Stimulated activated CD4-positive, alpha-beta T cell treated with anti-CD3 and anti-CD28 coated beads, Interleukin-12 subunit alpha, Interleukin-12 subunit beta, amount 100 ng/mL, for 48 hours (primary cell): ENCODE measurements at places on chromosomes 5 and 9.

- DNase-seq, result peak; percentile 37
Observed at GRCh38 chr9:135085830-135086546, 1.5 kb upstream of the OLFM1 start.

DNA sequence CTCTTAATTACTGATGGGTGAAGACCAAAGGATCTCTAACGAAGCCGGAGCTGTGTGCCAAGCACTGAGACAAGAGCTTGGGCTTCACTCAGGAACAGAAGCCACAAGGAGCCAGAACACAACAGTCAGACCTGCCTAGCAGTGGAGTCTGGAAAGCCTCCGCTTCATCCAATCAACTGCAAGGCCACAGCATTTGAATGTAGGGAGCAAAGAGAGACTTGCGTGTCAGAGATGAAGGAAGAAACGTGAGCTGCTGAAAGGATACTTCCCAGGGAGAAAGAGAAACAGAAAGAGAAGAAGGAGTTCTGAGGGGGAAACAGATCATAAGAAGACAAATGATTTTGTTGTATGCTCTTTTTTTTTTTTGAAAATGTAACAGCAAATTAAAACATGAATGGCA, 43.5 kb downstream of the DDX31 start:
- DNase-seq, result no peak

DNA sequence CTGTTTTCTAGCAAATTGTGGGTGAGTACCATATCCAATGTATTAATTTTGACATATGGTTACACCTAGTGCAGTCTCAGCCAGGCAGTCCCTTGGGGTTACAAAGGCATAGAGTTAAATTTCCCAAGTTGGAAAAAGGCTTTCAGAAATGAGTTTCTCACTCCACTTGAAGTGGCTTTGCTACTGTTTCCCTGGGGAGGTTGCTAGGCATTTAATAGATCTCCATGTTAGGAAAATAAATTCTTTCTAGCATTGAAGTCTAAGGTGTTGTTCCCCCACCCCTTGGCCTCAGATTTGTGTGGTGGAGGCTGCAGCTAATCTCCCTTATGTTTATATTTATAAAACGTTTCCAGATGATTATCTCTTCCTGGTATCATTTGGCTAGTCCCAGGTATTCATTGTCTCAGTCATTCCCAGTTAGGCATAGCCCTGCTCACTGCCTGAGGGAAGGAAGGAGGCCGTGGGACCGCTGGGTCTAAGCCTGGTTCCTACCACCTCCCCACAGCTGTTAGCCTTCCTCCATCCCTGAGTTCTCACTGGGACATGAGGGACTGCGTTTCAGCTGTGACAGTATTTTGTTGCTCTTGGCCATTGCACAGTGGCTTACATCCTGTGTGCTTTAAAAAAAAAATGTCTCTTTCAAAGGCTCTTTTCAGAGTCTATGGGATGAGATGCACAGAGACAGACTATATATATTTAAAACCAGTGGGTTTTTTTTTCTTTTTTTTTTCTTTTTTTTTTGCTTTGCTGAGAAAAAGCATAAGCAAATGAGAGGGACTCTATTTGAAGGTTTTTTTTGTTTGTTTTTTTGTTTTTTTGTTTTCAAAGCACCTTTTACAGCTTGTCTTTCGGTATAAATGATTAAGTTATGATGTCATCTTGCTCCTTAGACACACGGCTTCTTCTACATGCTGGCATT, 121.5 kb downstream of the MAST4 start:
- DNase-seq, result no peak

DNA sequence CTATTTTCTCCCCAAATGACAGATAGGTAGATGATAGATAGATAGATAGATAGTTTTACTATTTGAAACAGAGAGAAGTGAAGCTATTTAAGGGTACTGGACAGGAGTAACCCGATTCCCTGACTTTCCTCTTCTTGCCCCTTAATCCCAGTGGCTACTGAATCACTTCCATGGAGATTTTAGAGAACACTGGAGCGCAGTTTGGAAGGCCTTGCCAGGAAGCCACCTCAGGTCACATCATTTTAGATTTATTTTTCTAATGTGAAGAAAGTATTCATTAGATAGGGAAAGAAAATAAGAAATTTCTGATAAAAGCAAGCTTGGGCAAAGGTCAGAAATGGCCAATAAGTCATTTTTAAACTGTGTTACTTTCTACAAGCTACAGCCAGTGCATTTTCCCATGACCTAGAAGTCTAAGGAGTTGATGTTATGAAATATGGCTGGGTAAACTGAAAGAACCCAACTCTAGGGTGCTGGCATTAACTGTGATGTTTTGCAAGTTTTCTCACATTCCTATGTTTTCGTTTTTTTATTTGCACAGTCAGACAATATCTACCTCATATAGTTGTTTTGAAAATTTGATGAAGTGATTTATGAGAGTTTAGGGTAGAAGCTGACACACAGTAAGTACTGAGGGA, 544.7 kb upstream of the PTGER4 start:
- no peak for DNase-seq

DNA sequence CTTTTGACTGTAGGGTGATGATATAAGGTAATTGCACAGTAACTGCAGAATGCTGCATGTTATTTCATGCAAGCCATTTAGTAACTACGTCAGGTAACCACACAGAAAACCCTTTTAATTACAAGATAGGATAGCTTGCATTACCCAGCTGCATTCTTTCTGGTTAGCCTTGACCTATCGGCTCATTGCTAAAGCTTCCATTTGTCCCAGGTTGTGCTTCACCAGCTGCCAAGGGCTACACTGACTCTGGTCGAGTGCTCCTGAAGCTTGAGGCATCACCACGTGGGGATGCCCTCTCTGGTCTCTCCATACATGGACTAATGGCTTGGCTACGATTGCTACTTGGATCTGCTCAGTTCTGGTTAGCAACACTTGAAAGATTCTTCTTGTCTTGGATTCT, 81.1 kb upstream of the SLC12A2 start:
- DNase-seq, result no peak

- no peak for DNase-seq
Observed at GRCh38 chr9:132155568-132155895, 6.3 kb upstream of the NTNG2 start.

DNA sequence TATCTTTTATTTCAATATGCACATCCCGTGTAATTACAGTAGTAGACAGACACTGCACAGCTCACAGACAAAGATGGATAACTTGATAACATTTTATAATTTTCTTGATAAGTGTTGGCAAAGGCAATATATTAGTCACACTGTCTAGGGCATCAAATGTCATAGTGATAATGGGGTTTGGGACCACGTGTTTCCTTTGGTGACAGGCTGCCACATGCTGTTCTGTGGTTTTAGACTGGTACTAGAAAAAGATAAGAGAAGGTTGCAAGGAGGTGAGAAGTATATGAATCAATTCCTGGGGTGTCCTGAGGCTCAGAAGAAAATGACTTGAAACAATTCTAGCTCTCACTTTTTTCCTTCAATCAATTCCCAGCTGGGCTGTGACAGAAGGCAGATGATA, 258.8 kb upstream of the CHD1 start:
- DNase-seq, result no peak

DNA sequence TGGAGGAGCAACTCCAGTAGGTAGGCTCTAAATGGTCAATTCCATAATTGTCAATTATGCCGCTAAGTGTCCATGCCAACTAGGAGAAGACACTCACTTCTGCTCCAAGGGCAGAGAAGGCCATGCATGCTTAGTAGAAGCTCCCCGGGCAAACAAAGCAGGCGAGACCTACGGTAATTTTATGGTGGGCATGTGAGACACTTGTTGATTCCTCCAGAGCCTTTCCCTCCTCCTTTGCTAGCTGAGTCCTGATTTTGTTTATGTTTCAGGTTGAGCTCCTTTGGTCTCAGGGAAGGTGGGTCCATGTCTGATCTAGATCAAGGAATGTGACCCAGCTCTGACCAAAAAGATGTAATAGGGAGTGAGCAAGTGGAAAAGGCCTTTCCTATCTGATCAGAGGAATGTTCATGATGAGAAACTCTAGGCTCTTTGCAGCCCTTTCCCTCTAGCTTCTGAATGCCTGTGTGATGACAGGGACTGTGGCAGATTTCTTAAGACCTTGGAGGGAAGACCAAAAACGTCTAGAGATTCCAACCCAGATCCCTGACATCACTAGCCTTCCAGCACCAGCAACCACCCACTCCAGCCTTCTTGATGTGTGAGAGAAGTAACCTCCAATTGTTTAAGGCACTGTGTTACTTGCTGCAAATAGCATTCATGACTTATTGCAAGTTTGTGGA, 7.7 kb upstream of the CPEB4 start:
- no peak for DNase-seq

- DNase-seq, result no peak
Observed at GRCh38 chr5:133356984-133357421, 255.3 kb downstream of the FSTL4 start.

- no peak for DNase-seq
Observed at GRCh38 chr9:112104901-112105300, 70.2 kb downstream of the SUSD1 start.

DNA sequence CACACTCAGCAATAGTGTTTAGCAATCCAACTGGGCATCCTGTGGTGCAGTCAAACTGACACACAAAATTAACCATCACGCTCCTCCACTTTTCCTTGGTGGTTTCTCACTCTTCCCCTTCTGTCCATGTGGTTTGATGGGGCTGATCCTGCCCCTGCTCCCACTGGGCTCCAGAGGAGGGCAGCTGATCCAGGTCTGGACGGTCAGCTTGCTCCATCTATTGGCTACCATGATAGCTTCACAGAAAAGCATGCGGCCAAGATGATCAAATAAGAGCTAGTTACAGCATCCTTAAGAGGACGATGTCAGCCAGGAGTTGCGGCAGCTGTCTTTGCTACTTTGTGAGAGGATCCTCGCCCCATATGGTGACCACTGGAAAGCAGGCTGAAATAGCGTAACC, 29.6 kb upstream of the RANBP17 start:
- DNase-seq, result no peak

GRCh38 chr5:90017239-90017638, 392.3 kb downstream of the CETN3 start:
- no peak for DNase-seq

DNA sequence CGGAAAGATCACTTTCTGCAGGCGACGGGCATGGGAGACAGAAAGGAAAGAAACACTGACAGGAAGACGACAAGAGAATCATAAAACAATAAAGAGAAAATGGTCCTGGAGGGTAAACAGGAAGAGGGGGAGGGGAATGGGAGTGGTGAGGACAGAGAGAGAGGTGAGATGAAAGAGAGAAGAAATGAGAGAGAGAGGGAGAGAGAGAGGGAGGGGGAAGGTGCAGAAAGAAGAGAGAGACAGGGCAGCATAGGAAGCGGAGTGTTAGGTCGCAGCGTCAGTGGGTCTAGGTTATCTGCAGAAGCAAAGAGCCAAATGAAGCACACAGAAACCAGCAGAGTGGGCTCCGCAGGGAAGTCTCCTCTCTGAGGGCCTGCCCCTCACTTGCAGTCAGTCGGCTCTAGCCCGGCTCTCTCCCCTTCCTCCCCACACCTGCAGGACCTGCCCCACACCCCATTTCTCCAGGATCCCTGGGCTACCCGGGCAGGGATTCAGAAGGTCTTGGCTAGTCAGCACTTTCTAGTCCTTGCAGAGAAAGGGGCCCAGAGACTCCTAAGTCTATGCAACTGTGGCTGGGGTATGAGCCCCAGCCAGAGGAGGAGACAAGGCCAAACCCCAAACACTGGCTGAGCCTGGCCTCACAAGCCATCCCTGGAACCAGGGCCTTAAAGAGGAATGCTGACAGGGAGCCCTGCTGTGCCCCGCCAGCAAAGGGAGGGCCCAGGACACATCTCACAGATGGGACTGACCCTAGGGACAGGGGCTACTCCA, 29.7 kb upstream of the MEIKIN start:
- no peak for DNase-seq

DNA sequence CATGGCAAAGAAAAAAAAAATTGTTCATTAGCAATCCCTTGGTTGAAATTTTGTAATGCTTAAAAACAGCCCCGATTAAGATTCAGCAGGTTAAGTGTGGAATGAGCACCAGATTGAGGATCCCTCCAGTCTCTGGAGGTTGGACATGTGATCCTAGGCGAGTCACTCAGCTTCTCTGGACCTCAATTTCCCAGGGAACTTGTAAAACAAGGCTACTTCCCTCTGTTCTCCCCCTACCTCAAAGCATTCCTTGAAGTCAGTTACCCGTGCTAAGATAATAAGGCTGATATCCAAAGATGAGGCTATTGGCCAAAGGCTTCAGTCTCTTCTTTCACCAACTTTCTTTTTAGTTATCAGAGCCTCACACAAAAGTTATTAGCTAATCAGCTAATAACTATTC, 2.9 kb downstream of the KLHL3 start:
- no peak for DNase-seq

DNA sequence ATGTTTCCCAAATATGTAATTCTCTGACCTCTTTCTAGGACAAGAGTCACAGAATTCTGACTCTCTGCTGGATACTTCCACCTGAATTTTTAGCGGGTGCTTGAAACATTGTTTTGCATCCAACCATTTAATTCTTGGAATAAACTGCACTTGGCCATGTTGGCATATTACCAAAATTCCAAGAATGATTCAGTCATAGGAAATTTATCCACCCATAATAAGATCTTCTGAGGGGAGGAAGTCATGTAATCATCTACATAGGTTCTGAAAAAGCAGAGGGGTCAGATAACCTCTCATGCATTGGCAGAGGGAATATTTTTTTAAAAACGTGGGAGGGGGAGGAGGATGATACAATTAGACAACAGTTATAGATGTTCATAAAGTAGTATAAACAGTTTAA, 156.9 kb downstream of the PAM start:
- DNase-seq, result no peak

DNA sequence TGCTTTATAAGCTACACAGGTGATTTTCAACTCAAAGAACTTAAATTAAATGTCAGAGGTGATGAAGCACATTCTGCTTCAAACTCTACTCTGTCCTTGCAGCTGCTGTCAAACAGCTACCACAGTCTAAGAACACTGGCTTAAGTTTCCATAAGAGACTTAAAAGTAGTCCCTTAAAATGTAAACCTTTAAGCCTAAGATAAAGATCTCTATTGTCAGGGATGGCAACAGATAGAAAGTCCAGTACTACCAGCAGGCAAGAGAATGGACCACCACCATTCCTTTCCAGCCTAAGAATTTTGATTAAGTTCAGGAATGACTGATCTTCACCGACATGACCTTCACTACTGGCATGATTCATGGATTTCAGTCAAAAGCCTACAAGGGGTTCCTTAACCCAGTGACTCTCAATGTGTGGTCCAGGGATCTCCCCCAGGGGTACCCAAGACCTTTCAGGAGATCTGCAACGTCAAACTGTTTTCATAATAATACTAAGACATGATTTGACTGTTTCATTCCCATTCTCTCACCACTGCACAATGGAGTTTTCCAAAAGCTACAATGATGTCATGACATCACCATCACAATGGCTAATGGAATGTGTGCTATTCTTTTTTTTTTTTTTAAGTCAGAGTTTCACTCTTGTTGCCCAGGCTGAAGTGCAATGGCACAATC, 41.1 kb upstream of the PLPP6 start:
- DNase-seq, result no peak
